ENCODE measurements at places on chromosomes 1 and 21.
A peak's percentile ranks its signal among the peaks of the same experiment; 100 is the strongest.

GRCh38 chr1:65002156-65002507 lies 35.8 kb upstream of the JAK1 start:
- DNase-seq = no peak

GRCh38 chr1:161021165-161021969 lies 415 bp upstream of the F11R start:
- DNase-seq = peak; percentile 68

GRCh38 chr1:180777072-180777689 lies 135.5 kb upstream of the KIAA1614 start:
- no peak for DNase-seq

GRCh38 chr1:248585266-248585665 lies 10.7 kb upstream of the OR2T34 start:
- no peak for DNase-seq

- no peak for DNase-seq
Observed at GRCh38 chr1:29249170-29249691, 12.9 kb downstream of the PTPRU start.

- DNase-seq = no peak
Observed at GRCh38 chr1:194223596-194223995, 1037.2 kb upstream of the B3GALT2 start.

DNA sequence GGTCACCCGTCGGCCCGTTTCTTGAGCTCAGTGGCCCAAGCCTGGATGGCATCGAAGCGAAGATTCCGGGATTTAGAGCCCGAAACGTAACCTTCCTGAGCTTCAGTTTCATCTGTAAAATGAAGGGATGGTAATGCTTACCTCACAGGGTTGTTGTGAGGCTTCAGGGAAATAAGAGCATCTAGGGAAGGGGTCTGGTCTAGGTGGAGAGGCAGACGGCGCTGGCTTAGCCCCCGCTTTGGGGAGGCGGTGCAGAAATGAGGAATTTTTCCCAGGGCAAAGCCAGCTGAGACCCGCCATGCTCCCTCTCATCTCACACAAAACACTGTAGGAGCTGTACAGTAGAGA lies 717 bp upstream of the MYCL start:
- no peak for DNase-seq

GRCh38 chr1:27163093-27163492 lies 8.2 kb upstream of the SLC9A1 start:
- no peak for DNase-seq

DNA sequence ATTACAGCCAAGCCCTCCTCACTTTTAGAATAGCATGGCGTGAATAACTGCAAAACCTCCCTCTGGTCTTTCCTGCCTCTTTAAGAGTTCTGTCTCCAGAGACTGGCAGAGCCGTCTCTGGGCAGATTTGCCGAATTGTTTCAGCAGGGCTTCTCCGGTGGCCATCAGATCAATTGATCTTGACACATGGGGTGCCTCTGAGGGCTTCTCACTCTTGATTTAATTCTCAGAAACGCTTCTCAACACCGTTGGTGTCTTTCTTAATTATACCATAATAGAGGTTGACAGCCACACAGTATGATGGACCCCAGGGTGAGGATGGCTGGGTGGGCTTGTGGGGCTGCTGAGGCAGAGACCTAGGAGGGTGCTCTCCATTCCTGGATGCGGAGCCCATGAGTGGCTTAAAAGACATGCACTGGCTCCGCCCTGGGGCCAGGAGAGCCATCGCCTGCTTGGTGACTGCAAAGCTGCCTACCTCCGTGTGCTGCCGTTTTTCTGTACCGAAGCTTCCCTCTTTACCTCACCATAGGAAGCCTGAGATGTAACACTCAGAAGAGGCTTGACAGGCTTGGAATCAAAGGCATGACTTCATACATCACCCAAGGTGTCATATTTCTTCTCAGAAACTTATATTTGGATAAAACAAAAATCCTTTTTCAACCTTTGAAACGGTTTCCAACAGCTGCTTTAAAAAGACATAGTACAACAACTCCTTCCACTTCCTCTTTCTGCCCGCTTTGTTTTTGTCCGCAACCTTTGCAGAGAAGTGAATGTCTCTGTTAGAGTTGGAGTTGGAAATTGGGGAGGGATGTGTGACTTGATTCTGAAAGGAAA lies 82.9 kb downstream of the GALNT2 start:
- DNase-seq = no peak

DNA sequence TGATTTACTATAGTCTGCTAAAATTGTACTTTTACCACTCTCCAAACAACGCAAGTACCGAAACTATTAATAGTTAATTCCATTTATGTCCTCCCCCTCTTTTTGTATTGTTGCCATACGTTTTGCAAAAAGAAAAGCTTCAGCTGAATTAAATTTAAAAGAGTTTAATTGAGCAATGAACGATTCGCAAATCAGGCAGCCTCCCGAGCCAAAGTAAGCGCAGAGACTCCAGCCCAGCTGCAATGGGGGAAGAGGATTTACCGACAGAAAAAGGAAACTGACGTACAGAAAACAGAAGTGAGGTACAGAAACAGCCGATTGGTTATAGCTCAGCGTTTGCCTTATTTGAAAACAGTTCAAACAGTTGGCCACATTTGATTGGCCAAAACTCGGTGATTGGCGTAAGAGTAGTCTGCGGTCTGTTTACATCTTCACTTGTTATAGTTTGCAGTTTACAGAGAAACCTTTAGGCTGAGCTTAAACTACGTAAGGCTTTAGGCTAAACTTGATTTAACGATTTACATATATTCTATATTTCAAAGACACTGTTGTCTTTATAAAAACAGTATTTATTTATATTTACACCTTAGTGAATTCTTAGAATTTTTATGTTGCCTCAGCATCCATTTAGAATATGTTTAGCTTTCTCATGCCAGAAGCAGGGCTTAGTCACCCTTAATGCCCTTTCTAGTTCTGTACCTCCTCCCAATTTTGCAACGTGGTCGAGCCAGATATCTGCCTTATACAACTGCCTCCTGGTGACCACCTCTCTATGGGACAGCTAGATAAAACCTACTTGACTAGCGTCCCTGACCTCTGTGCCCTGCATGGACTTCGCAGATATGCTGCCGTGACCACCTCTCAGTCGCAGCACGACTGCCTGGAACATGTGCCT lies 23.8 kb downstream of the CR1 start:
- DNase-seq = no peak

DNA sequence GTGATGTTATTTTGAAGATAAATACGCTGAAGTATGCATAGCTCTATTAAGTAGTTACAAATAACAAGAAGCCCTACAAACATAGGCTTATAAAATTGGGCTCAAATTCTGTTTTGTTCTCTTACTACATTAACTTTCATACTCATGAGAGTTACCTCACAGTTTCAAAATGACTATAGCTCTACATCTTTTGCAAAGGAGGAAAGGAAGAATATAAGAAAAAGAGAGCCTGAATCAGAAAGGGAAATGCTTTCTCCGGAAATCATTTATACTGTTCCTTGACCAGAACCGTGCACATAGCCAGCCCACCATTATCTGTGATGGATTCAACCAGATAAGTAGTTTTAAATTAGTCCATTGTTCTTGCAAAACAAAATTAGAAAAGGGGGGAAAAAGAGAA lies 1252.1 kb downstream of the NCAM2 start:
- no peak for DNase-seq

- no peak for DNase-seq
Observed at GRCh38 chr1:223834660-223835263, 11.0 kb downstream of the TP53BP2 start.

DNA sequence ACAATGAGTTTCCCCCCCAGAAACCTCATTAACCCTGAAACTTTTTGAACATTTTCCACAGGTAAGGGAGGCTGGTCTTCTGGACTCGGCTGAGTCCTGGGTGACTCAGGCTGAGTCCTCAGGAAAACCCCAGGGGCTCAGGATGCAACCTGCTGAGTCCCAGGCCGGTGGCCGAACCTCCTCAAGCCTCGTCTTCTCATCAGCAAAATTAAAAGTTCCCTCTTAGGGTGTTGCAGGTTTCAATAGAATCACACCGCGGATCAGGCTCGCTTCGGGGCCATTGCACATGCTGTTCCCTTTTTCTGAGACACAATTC lies 35.0 kb upstream of the GRHL3 start:
- no peak for DNase-seq

DNA sequence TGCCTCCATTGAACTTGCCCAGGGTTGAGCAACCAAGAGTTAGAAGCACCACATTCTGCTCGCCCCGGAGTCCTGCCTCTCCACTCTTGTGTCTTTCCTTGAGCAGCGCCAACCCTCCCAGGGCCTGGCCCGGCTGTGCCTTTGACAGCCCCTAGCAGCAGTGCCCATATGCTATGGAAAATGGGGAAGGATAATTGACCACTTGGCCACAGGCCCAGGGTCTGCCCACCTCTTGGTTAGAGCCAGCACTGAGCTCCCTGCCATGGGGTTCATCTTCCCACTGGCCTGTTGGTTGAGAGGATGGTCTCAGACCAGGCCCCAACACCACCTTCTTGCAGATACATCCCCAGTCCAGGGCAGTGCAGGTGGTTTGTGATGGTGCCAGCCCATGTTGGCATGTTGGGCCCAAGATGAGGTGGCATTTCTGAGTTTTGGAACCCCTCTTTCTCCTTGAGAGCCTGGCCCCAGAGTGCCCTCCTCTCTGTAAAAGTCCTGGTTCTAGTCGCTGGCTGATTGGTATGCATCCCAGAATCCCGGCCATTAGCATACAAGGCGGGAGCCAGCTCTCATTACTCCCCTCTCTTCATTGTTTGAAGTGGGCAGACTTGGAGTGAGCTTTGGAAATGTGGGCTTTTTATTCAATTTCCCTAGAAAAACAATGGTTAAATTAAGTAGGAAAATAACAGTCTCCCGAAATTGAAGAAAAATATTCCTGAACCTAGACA lies 7.6 kb downstream of the ARHGEF10L start:
- no peak for DNase-seq

- no peak for DNase-seq
Observed at GRCh38 chr1:82179131-82179530, 378.4 kb downstream of the ADGRL2 start.

DNA sequence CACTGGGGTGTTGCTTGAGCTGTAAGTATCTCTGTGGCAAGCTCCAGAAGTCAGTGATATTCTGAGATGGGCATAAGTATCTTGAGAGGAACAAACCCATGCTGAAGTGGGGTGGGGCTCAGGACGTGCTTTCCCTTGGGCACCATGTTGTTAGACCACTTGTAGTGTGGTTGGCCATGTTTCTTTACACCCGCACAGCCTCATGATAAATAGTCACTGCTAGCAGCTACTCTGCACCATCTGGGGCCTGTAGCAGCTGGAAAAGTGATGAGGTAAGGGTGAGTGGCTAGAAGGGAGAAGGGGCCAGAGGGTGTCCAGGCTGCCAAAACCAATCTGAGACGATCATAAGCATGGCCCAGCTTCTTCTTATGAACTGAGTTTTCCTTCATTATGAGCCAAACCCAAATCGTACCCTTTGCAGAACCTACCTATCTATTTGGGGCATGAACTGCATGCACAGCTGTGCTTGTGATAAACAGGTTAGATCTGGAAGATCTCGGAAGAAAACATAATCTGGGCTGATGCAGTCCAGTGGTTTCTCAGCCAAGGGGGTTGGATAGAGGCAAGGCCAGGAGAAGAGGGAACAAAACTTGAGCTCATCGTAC lies 91.9 kb upstream of the IRF2BP2 start:
- no peak for DNase-seq

DNA sequence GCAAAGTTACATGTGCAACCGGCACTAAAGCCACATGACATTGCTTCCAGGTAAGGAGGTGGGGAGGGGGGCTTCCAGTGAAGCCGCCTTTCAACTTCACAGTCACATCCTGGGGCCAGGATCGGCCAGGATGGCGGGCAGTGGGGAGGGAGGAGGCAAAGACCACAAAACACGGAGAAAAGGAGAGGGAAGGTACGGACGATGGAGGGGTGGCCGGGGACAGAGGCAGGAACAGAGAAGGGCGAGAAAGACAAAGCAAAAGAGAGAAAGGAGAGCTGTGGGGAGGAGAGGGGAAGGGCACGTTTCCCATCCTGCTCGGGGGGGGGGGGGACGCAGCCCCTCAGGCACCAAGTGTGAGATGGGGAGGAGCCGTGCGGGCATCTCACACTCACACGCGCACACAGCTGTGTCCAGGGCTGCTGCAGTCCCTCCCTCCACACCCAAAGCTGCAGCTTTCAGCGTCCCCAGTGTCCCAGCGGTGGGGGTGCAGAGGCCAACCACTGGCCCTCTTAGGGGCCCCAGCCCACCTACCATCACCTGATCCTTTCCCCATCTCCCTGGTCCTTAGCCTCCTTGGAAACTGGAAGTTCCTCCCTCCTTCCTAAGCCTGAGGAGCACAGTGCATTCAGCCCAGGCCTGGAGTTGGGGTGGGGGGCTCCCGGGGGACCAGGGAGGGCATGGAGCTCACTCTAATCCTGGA lies 2.4 kb downstream of the SH2D5 start:
- DNase-seq = no peak

DNA sequence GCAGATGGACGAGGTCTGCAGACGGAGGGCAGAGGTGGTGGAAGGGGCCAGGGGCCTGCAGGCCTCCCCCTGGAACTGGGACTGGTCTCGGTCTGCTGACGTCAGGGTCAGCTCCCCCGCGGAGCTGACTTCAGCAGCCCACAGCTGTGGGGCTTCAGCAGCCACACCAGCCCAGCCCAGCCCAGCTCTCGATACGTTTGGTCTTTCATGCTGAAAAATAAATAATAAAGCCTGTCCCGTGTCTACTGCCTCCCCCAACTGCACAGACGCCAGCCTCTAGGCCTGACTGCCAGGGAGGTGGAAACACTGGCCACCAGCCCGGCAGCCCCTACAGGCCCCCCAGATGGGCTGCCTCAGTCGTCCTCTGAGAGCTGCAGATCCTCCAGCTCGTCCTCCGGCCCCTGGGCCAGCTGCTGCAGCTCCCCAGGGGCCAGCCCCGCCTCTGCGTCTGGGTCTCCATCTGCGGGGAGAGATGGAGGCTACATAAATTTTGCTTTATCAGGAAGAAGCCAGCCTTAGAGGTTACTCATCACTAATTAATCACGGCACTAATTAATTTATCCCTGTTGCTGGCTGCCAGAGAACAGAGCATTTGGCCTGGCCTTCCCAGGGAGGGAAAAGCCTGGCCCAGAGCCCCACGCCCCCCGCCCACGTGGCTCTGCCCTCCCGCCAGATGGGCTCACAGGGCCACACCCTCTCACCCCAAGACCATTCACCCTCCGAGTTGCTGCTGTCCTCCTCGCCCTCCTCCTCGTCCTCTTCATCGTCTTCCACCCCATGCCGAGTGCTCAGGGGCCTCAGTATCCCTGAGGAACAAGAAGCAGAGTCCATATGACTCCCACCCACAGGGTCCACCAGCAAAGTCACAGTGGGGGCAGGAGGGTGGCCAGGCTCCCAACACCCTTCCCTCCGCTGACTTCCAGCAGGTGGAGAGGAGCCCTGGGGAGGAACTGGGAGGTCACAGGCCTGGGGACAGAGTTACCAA lies 14.4 kb downstream of the NOC2L start:
- DNase-seq = no peak

Data from stimulated activated CD8-positive, alpha-beta memory T cell treated with anti-CD3 and anti-CD28 coated beads, Interleukin-7, amount 100 ng/mL, for 24 hours (primary cell).